GM12891 (cell line): ENCODE measurements at places on chromosomes 7 and 10.

DNA sequence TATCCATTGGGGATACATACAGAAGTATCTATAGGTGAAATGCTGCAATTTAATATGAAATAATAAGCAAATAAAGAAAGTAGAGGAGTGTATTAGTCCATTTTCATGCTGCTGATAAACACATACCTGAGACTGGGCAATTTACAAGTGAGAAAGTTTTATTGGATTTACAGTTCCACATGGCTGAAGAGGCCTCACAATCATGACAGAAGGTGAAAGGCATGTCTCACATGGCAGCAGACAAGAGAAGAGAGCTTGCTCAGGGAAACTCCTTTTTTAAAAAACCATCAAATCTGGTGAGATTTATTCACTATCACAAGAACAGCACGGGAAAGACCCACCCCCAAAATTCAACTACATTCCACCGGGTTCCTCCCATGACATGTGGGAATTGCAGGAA is 82.8 kb upstream of the TRIM24 start:
- no peak for DNase-seq

GRCh38 chr7:28065308-28065707 is 115.3 kb downstream of the JAZF1 start:
- DNase-seq, result no peak

DNA sequence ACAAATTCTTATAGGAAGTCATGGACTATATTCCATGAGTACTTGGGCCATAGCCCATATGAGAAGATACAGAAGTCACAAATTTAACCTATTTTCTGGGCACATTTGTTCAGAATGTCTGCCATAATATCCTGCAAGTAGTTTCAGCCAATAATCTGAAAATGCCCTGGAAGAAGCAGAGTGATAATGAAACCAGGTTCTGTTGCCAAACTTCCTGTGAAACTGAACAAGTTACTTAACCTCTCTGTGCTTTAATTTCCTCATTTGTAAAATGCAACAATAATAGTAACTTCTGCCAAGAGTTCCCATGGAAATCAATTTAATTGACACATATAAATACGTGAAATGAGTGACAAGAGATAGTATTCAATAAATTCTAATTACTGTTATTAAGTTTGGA is 88.8 kb downstream of the SEMA3C start:
- DNase-seq, result no peak

DNA sequence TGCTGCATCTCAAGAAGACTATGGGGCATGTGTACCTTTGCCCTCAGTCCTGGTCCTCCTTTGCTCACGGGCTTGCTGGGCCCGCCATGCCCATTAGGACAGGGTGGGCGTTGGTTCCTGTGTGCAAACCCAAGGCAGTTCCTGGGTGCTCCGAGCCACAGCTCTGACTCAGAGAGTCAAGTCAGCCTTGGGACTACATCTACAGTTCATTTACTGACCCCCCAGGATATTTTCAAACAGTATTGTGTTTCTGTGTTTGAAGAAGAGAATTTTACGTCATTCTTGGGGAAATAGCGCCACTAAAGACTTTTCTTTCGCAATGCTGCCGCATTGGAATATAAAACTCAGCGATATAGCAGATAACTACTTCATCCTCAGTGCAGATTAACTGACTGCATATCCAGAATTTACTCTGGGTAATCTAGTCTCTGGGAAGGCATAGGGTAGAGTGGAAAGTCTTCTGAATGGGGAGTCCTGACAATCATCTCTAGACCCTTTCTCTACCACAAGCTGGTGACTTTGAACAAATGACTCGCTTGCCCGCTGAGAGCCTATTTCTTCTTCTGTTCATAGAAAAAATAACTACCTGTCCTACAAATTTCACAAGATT is 638.9 kb upstream of the FZD8 start:
- no peak for DNase-seq

DNA sequence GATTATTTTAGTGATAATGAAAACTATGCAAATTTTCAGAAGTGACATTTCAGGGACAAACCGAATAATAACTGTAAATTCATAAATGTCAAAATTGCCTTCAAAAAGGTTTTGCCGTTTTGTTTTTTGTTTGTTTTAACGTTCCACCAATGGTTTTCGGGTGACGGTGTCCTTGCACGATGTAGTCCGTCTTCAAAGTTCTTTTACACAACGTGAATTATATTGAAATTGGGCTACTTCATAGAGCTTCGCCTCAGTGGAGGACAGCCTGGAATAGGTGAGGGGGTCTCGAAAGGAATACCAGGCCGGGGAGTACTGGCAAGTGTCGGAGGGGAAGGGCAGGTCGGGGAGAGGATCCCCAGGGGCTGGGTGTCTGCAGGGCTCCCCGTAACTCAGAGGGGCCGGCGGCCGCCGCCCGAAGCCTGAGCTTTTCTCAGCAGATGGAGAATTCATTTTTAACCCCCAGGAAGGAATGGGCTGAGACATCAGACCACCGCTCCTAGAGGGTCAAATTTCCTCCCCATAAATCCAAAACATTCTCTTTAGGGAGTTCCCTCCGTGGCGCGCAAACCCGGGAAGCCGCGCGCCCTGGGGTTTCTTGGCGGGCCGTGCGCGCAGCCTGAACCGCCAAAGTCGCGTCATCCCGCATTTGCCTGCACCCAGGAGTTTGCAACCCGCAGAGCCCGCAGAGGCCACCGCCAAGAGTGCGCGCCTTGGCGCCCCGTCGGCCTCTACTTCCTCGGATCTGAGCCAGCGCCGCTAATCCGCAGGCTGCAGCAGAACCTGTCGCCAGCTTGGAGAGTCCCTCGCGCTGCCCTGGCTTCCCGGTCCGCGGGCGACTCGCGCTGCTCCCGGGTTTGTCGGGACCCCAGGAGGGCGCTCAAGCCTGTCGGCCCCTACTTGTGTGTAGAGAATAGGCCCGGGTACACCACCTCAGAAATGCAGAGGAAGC is 17.3 kb upstream of the EVX1 start:
- DNase-seq, result no peak

DNA sequence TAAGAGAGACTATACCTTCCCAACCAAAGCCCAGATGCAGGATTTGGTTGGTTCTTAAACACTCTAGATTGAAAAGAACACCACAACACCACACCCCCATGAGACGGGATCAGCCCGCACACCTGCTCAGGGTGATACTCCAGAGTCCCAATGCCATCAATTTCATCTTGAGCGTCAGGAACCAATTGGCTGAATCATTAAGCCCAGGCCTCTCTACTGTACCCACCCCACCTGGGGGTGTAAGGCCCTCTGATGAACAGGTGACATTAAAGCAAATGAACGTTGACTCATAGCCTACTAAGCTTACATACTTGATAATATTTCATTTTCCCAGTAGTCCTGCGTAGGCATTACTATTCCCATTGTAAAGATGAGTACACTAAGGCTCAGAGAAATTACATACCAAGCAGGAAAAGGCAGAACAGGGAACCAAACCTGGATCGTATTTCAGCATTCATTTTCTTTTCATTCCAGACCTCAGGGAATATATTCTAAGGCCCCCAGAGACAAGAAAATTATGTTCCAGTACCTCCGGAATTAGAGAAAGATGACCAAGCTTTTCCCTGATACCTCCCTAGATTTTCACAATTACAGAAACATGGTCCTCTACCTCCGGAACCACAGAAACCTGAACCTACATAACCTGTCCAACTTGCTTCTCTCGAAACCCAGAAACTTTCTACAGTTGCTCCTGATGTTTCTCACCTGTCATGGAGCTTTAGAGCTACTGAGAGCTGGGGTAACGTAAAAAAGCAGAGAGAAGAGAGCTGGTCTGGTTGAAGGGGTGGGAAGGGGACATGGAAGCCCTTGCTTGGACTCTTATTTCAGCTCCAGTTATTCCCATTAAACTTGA is 43.1 kb upstream of the KDM7A start:
- no peak for DNase-seq

DNA sequence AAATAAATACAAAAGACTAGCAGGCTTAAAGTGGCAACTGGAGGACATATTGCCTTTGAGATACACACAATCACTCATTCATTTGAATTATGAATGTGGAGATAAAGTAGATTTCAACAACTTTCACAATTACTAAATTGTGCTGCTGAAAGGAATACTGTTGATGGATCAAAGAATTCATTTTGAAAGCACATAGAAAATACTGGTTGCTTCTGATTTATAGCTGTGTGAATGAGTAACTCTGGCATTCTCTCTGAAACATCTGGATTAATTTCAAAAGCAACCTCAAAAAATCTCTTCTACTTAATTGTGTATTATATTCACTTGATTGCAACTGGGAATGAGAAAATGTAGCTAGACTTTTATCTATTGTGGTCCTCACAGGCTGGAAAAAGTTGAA is 397.6 kb downstream of the THSD7A start:
- DNase-seq, result no peak
